ENCODE measurements at places on chromosomes 7 and 10.

DNA sequence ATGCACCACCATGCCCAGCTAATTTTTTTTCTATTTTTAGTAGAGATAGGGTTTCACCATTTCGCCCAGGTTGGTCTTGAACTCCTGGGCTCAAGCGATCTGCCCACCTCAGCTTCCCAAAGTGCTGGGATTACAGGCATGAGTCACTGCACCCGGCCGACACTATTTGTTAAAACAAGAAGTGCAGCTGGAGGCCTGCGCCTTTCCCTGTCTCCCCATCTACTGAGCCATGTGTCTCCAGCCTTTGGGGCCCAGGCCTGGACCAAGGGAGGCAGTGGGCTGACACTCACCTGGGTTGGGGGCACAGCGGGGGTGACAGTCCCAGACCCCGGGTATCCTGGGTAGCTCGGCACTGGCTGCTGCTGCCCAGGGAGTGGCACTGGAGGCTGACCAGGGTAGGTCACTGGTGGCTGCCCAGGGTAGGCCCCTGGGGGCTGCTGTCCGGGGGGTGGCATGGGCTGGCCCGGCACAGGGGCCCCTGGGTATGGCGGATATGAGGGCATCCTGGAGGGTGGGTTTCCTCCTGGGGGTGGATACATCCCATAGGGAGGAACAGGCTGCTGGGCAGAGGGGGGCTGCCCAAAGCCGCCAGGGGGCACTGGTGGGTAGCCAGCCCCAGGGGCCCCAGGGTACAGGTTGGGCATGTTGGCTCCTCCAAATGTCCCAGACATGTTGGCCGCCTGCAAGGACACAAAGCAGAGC lies 36.3 kb downstream of the PLAC9 start:
- DNase-seq, result peak; percentile 56

DNA sequence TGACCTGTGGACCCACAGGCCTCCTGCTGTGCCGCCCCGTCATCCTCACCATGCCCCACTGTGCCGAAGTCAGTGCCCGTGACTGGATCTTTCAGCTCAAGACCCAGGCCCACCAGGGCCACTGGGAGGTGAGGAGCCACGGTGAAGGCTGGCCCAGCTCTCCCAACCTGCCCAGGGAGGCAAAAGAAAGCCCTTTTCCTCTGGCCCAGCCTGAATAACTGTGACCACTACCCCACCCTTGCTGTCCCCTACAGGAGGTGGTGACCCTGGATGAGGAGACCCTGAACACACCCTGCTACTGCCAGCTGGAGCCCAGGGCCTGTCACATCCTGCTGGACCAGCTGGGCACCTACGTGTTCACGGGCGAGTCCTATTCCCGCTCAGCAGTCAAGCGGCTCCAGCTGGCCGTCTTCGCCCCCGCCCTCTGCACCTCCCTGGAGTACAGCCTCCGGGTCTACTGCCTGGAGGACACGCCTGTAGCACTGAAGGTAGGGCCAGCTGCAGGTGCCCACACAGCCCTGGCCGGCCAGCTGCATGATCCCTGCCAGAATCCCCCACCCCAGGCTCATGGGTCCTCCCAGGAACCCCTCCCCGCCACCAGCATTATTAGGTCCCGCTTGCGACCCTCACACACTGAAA lies 25.5 kb upstream of the SLC29A3 start:
- no peak for DNase-seq

DNA sequence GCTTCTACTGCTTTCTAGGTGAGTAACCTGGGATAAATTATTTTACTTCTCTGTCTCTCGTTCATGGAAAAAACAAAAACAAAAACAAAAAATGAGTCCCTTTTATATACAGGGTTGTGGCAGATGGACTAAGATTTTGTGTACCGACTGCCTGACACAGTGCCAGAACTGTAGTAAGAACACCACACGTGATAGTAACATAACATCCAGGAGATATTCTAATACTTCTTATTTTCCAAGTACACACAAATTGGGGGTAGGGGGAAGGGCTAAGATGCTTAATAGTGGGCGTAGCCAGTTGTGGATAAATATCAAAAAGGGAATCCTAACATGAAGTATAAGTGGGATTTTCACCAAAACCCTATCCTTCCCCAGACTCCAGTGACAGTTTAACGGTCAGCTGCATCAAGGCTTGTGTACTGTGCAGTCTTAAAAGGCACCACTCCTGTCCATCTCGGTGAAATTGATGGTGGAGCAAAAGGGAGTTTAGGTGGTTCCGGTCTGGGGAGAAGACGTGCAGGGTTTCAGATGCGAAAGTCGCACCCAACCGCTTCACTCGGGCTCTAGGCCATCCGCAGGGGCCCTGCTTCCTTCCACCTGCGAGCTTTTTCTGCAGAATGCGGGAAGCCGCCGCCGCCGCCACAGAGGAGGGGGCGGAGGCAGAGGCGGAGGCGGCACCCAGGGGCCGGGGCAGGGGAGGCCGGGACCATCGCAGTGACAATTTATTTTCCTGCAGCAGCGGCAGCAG lies at the start of gene STAMBPL1:
Gene STAMBPL1, plus strand, starts transcription at position 712 of the 748 bp plus-strand sequence. CDS start 21,464 bp downstream, outside the sequence.
- peak; percentile 84 for DNase-seq

GRCh38 chr10:53183733-53184132 lies 411.1 kb upstream of the MBL2 start:
- no peak for DNase-seq

- DNase-seq, result no peak
Observed at GRCh38 chr10:81838950-81839349, 36.0 kb upstream of the NRG3 start.

DNA sequence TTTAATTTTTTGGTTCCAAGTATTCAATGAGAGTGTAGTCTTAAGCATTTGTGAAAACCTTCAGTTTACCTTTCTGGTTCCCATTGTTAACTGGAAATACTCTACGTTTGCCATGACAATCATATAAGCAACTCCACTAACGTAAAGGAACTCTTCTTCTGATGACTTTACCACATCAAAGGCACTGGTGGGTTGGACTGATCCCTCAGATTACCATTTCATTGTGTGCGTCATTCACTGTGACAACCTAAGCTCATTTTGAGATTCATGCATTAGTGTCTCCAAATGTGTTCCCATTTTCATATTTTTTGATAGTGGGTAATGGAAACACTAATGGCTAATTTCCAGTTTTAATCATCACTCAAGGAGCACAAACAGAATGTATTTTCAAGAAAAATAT lies 119.9 kb upstream of the COL1A2 start:
- no peak for DNase-seq

GRCh38 chr10:44334621-44335184 lies 50.2 kb downstream of the CXCL12 start:
- DNase-seq, result no peak

- no peak for DNase-seq
Observed at GRCh38 chr10:86401588-86402282, 35.1 kb upstream of the GRID1 start.

DNA sequence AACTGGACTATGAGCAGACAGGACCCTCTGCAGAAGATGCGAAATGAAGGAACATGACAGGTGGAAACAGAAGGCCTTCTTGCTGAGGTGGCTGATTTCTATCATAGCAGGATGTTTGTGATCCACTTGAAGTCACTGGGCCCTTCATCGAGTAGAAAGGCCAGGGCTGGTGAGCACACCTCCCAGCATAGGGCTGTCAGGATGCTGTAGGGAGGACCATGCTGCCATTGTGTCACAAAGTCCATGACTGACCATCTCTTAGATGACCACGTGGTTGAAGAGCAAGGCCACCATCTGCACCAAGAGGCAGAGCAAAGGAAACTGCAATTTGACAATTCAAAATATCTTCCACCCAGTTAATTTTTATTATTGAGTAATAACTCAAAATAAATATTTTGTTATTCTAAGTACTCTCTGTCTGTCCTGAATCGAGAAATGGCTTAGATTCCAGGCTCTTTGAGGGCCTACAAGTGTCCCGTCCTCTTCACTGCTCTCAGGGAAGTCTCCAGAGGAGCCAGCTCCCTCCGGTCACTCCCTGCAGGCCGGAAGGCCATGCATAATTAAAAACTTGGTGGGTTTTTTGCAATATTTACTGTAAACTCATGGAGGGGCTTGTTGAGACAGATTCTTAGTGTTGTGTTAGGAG lies 249.3 kb upstream of the ZMIZ1 start:
- DNase-seq, result no peak

All from CD8-positive, alpha-beta memory T cell (primary cell).